ENCODE measurements at places on chromosomes 2 and 18.

GRCh38 chr18:44715245-44715644 is 34.6 kb downstream of the SETBP1 start:
- no peak overlapping the region for H3K4me3 ChIP-seq
- peak; percentile 18 for DNase-seq
- peak overlapping the region; percentile 55 for H3K27ac ChIP-seq
- peaks cover 61% of the 10 kb centered on the region for H3K4me1 ChIP-seq
- peaks cover 56% of the 10 kb centered on the region for H3K36me3 ChIP-seq

GRCh38 chr2:218224186-218224585 is 7.2 kb downstream of the ARPC2 start:
- peaks cover 43% of the 10 kb centered on the region for H3K4me1 ChIP-seq
- H3K27me3 ChIP-seq, result no peaks in the 10 kb centered on the region
- no peak for DNase-seq
- H3K36me3 ChIP-seq, result peaks cover 53% of the 10 kb centered on the region
- peak overlapping the region; percentile 12 for H3K27ac ChIP-seq
- no peak overlapping the region for H3K4me3 ChIP-seq

DNA sequence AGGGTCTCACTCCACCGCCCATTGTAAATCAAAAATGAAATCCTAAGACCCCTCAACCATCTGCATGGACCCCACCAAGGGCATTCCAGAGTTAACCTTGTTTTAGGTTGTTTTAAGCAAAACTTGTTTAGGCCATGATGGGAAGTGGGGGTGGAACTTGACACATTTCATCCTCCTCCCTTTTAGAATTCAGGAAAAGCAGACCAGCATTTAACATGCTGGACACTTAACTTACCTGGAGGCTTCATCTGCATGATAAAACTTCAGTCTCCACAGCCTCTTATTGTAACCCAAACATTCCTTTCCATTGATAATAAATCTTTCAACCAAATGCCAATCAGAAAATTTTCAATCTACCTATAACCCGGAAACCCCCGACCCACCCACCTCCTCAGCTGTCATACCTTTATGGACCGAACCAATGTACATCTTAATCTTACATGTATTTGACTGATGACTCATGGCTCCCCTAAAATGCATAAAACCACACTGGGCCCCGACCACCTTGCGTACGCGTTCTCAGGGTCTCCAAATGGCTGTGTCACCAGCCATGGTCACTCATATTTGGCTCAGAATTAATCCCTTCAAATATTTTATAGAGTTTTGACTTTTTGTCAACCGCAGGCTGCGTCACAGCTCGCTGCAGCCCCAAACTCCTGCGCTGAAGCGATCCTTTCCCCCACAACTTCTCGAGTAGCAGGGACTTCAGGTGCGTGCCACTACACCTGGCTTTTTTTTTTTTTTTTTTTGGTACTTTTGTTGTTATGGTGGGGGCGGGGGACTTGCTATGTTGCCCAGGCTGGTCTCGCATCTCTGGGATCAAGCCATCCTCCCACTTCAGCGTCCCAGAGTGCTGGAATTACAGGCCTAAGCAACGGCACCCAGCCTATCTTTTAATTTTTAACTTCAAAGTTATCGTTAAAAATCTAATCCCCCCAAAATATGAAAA is 917 bp downstream of the MPPE1 start:
- no peak for DNase-seq
- peaks cover 22% of the 10 kb centered on the region for H3K4me1 ChIP-seq
- peaks cover 2% of the 10 kb centered on the region for H3K27me3 ChIP-seq
- H3K36me3 ChIP-seq, result no peaks in the 10 kb centered on the region
- peak overlapping the region; percentile 51 for H3K27ac ChIP-seq

- H3K36me3 ChIP-seq, result no peaks in the 10 kb centered on the region
- no peak for DNase-seq
- no peak overlapping the region for H3K27ac ChIP-seq
- H3K27me3 ChIP-seq, result peaks cover 8% of the 10 kb centered on the region
- H3K4me1 ChIP-seq, result no peaks in the 10 kb centered on the region
Measured at GRCh38 chr2:40218679-40219078, 233.2 kb downstream of the SLC8A1 start.

DNA sequence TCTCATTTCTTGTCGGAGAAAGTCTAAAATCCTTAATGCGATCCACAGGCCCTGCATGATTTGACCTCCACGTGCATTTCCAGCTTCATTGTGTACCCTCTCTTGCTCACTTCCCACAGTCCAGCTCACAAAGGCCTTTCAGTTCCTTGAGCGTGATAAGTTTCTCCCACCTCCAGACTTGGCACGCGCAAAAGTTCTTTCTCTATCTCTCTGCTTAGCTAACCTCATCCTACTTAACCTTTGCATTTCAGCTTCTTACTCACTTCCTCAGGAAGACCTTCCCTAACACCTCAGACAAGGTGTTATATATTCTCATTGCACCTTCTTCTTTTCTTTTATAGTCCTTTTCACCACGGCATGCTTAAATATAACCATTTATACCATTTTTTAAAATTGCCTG is 124.8 kb upstream of the XPO1 start:
- H3K4me3 ChIP-seq, result no peak overlapping the region
- DNase-seq, result no peak
- H3K4me1 ChIP-seq, result no peaks in the 10 kb centered on the region
- peaks cover 11% of the 10 kb centered on the region for H3K27me3 ChIP-seq
- H3K36me3 ChIP-seq, result no peaks in the 10 kb centered on the region
- no peak overlapping the region for H3K27ac ChIP-seq

DNA sequence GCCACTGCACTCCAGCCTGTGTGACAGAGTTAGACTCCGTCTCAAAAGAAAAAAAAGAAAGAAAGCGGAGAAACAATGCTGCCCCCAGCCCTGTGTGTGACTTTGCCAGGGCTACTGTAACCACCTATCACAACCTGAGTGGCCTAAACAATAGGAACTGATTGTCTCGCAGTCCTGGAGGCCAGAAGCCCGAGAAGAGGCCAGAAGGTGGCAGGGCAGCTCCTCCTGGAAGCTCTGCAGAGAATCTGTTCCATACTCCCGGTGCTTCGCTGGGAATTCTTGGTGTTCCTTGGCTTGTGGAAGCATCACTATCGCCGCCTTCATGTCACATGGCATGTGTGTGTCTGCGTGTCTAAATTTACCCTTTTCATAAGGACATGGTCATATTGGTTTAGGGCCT is 14.4 kb upstream of the RAB17 start:
- no peak for DNase-seq
- H3K27ac ChIP-seq, result no peak overlapping the region
- no peaks in the 10 kb centered on the region for H3K36me3 ChIP-seq
- H3K27me3 ChIP-seq, result peaks cover 17% of the 10 kb centered on the region
- H3K4me3 ChIP-seq, result no peak overlapping the region
- peaks cover 48% of the 10 kb centered on the region for H3K4me1 ChIP-seq

DNA sequence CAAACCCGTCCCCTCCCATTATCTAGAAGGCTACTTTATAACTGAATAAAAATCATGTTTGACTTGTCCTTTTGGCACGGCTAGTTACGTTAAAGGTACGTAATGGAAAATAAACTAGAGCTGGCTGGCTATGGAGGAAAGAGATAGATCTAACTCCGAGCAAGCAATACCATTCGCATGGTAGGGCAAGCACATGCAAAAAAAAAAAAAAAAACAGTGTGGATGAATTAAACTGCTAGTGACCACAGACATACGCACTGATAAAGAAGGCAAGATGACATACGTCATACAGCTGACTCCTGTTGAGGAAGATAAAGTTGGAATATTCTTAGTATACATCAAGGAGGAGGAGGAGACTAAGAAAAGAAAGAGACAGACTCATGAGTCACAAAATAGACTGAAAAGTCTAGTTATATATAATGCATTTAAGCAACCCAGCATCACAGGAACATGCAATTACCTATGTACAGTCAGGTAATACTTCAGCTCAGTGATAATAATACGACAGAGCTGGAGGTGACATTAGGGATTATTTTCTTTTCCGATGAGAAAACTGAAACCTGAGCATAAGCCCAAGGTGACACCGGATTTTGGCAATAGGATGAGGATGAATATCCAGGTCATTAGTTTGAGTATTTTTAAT is 37.9 kb upstream of the NARS1 start:
- H3K36me3 ChIP-seq, result peaks cover 14% of the 10 kb centered on the region
- no peak overlapping the region for H3K4me3 ChIP-seq
- peaks cover 3% of the 10 kb centered on the region for H3K27me3 ChIP-seq
- no peak overlapping the region for H3K27ac ChIP-seq
- no peaks in the 10 kb centered on the region for H3K4me1 ChIP-seq
- DNase-seq, result no peak
